ENCODE measurements at places on chromosomes 2 and 18.

- DNase-seq, result no peak
Measured at GRCh38 chr2:42045848-42046748, 1.7 kb upstream of the PKDCC start.

DNA sequence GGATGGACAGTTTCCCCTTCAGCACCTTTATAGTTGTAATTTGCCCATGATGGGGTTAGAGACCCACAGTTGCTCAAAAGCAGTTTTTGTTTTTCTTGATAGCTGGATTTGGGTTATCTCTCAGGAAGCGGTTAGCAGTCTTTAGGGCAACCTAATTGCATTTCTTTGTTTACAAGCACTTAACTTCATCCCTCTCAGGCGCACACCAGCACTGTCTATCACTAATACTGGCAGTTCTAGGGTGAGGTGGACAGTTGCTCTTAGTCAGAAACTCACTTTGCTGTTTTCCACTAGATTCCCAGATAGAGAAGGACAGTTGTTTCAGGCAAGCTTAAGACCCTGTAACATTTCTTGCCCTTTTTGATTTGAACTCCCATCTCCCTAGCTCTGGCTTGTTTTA is 146.0 kb downstream of the AGAP1 start:
- DNase-seq, result no peak

DNA sequence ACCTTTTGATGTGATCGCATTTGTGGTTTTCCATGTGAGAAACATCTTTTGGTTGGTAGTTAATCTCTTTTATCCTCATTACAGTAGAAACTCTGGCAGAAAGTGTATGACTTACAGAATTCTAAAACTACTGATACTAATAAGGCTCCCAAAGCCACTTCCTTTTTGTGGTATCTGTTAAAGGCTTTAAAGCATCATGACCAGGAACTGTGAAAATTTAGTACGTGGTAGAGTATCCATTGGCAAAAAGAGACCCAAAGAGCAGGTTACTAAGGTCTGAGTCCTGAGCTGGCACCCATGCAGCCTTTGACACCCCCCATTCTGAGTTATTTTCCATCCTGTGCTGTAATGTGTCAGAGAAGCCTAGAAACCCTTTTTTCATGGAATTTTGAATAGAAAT is 94.5 kb downstream of the DPP4 start:
- no peak for DNase-seq

- no peak for DNase-seq
Measured at GRCh38 chr2:239790721-239791120, 234.4 kb downstream of the NDUFA10 start.

GRCh38 chr18:40470723-40471122 is 1484.3 kb upstream of the PIK3C3 start:
- DNase-seq, result no peak

DNA sequence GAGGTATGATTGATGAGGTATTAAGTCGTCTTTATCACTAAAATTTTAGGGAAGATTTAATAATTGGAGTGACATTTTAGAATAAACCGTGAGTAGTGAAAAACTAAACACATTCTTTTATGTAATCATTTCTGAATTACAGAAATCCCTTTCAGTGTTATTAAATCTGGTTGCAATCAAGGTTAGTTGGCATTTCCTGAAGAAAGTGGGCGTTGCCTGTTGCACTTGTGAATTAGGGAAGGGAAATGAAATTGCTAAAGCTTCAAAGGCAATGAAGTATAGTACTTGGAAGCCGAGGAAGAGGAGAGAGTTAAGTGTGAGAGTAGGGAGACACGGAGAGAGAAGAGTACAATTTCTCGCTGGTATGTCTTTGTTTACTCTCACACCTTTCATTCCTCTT is 274.5 kb downstream of the SLC8A1 start:
- DNase-seq, result no peak

- no peak for DNase-seq
Measured at GRCh38 chr2:105798595-105798994, 53.9 kb downstream of the NCK2 start.

- DNase-seq, result no peak
Measured at GRCh38 chr18:13265008-13265910, 46.7 kb downstream of the LDLRAD4 start.

- no peak for DNase-seq
Measured at GRCh38 chr18:57287766-57288165, 64.6 kb upstream of the ST8SIA3 start.

GRCh38 chr2:205969584-205969983 is 116.4 kb downstream of the INO80D start:
- DNase-seq, result no peak

- DNase-seq, result no peak
Measured at GRCh38 chr2:183244300-183244844, 120.1 kb downstream of the NUP35 start.

- no peak for DNase-seq
Measured at GRCh38 chr2:136233298-136233697, 115.3 kb upstream of the CXCR4 start.

GRCh38 chr2:138403431-138403927 is 98.1 kb upstream of the SPOPL start:
- DNase-seq, result no peak

DNA sequence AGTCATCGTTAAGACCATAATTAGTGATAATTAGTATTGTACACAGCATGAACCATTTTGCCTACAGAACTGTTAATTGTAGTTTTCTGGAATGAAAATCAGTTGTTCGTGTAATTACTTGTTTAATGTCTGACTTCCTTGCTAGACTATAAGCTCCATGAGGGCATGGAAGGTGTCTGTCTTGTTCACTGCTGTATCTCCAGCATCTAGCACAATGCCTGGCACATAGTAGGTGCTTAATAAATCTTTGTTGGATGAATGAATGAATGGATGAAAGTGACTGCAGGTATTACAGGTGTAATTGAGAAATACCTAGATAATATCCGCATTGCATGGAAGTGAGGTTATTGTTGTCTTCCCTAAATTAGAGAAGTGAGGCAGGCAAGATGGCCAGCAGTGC is 21.8 kb downstream of the C2orf74 start:
- no peak for DNase-seq

DNA sequence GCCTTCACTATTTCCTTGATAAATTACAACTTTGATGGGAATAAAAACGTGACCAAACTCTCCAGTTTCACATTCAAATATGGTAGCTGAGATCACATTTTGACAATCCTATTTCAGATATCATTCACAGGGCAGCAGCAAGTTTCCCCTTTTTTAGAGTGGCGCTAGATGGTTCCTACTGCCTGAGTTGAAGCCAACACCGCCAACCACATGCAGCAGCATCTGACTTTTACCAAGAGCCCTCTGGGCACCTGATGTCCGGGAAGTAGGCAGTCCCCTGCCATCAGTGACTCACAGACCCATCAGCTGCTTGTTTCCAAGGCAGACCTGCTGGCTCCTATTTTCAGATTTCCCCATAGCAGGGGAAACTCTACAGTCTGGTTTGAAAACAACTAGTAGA is 4.0 kb upstream of the MREG start:
- no peak for DNase-seq

DNA sequence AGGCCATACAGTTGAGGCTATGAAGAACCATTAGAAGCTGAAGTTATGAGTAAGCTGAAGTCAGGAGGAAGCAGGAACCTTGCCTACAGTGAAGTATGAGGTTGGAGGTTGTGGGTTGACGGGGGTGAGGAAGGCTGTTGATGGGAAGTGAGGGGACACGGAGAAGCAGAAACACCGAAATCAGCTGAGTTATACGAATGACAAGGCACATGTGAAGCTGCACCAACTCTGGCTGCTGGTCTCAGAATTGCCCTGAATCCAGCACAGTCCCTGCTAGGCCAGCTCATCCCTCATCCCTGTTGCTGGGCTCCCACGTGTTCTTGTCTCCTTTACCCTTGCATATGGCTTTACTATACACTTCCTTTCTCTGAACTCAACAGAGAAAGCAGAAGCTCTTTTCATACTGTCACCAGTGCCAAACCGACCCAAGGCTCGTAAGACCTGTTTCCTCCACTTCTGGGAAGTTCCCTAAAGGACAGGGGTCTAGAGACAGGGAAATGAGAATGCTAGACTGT is 9.2 kb upstream of the TMEM247 start:
- no peak for DNase-seq

DNA sequence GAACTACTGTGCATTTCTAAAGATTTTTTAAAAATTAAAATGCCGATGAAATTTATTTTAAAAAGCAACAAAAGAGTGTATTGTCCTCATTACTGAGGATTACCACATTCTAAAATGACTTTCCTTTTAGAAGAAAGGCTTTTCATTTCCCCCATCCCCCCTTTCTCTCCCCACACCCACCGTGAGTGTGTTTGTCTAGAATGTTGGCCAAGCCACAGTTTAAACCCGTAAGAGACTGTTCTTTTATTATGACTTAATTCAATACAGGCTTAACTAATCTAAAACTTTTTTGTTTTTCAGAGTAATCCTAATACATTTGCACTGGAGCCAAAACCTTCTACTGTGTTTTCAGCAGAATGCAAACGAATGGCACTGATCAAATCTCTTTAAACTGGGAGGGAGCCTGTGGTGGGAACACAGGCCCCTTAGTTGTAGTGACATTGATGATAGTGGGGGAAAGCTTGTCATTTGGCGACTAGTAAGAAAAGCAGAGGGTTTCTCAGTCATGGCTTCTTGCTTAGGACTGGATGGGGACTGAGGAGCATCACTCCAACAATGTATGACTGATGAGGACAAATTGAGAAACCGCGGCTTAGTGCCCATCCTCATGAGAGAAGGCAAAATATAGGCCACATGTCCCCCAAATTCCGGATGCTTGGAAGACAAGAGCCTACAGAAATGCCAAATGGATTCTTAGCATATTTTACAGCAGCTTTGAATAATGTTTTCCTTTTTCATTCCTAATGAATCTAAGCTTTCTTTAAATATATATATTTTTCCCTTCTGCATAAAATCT is 154.0 kb upstream of the SMIM21 start:
- DNase-seq, result peak; percentile 32

GRCh38 chr18:54883816-54884604 is 55.7 kb downstream of the RAB27B start:
- peak; percentile 26 for DNase-seq

DNA sequence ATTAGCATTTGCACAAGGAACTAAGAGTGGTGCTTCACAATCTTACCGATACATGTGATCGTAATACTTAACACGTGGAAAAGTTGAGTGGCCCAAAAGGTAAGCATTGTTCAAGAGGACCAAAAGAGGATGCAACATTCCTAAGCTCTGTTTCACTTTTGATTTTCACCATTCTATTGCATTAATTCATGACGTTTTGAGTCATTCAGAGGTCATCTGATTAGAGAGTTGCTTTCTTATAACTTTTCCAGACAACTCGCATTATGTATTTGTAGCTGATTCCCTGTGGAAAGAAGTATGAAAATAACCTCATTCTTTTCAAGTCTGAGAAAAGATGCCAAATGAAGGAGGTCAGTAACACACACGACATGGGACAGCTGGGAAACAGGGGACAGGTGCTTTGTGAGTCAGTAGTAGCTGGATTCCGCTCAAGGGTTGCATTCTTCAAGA is 344.4 kb downstream of the RND3 start:
- DNase-seq, result peak; percentile 58

DNA sequence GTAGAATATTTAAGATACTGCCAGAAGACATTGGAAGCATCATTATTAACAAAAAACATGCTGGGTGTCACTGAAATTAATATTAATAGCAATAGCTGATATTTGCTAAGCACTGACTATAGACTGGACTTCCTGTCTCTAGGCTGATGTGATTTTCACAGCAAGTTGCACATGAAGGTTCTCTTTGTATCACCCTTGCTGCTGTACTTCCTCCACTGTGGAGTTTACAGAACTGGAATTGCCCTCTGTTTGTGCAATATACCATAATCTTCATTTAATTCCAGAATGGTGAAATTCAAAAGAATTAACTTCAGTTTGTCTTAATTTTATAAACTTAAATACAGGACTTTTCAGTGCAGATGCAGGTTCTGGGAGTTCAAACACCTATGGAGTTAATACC is 585.1 kb downstream of the RNF144A start:
- DNase-seq, result no peak

DNA sequence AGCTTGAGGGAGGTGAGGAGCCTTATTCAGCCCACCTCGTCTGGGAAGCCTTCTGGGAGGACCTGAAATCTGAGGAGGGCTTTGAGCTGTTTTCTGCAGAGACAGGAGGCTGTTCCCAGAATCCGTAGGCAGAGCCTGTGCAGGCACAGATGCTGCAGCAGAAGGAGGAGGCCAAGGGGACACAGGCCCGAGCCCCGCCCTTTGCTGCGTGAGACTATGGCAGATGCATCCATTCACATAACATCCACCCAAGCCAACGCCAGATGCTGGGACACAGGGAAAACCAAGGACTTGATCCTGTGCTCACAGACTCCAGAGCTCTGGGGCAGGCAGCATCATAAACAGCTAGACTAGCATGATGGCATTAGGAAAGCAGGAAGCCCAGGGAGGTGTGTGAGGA is 98.2 kb downstream of the KCNF1 start:
- no peak for DNase-seq

- DNase-seq, result no peak
Measured at GRCh38 chr18:38262661-38263060, 697.1 kb upstream of the CELF4 start.

GRCh38 chr2:145846982-145847381 is 1327.1 kb upstream of the ZEB2 start:
- DNase-seq, result peak; percentile 2

DNA sequence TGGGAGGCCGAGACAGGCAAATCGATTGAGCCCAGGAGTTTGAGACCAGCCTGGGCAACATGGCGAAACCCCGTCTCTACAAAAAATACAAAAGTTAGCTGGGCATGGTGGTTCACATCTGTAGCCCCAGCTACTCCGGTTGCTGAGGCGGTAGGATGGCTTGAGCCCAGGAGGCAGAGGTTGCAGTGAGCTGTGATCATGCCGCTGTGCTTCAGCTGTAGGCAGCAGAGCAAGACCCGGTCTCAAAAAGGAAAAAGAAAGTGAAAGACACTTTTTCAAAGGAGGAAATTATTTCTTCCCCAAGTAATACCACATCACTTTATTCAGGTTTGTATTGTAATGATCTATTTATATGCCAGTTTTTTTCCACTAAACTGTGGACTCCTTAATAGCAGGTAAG is 35.7 kb upstream of the TAF4B start:
- no peak for DNase-seq

DNA sequence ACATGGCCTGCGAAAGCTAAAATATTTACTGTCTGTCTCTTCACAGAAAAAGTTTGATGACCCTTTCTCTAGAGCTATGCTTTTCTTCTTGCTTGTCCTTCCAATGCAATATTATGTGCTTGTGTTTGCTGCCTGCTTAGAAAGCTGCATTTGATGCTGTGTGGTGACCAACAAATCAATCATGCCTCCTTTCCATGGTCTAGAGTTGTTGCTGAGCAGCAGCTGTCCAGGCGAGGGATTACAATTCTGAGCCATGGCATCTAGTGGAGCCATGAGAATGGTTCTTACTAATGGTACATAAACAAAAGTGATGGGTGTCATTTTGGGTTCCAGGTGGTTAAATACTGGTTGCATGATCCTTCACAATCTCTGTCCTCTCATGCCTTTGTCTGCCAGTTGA is 1142.1 kb downstream of the DPP10 start:
- no peak for DNase-seq

GRCh38 chr2:85599468-85600234 is 2.8 kb downstream of the TMEM150A start:
- no peak for DNase-seq
